OCI-LY7 (cell line): ENCODE measurements at places on chromosomes 13 and 19. TPM values are rescaled to one million over a fixed set of nuclear protein-coding genes. Genes with fewer than 3 reads are reported as not detected.

DNA sequence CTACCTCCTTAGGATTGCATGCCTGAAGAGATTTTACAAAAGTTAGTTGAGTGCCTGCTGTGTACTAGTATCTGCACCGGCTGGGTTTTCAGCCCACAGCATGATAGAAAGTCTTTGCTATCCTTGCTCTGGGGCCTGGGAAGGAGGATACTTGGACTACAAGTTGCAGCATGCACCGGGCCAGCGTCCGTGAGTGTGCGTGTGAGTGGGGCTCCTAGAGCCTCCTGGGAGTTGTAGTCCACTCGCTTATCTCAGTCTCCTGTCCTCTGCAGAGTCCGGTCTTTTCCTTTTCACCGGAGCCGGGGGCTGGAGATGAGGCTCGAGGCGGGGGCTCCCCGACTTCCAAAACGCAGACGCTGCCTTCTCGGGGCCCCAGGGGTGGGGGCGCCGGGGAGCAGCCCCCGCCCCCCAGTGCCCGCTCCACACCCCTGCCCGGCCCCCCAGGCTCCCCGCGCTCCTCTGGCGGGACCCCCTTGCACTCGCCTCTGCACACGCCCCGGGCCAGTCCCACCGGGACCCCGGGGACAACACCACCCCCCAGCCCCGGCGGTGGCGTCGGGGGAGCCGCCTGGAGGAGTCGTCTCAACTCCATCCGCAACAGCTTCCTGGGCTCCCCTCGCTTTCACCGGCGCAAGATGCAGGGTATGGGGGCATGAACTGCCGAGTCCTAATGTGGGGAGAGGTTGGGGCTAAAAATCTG is 20.6 kb downstream of the BRSK1 start:
- peak; percentile 72 for DNase-seq

GRCh38 chr19:17286752-17287151 is 5.1 kb downstream of the ANKLE1 start:
- no peak for DNase-seq

DNA sequence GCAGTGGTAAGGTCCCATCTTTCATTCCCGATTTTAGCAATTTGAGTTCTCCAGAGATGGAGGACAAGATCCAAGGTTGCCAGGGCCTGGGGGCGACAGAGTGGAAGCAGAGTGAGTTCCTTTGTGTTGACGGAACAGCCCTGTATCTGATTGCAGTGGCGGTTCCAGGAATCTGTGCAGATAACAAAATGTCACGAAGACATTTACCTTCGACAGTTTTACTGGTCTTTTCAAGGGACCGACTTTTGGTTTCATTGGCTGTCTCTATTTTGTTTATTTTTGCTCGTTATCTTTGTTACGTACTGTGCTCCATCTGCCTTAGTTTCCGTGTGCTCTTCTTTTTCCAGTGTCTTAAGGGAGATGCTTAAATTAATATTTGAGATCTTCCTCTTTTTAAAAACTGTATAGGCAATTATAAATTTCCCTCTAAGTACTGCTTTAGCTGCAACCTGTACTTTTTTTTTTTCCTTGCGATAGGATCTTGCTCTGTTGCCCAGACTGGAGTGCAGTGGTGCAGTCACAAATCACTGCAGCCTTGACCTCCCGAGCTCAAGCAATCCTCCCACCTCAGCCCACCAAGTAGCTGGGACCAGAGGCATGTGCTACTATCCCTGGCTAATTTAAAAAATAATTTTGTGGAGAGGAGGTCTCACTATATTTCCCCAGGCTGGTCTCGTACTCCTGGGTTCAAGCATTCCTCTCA is 23.2 kb downstream of the KDM4B start:
- no peak for DNase-seq

DNA sequence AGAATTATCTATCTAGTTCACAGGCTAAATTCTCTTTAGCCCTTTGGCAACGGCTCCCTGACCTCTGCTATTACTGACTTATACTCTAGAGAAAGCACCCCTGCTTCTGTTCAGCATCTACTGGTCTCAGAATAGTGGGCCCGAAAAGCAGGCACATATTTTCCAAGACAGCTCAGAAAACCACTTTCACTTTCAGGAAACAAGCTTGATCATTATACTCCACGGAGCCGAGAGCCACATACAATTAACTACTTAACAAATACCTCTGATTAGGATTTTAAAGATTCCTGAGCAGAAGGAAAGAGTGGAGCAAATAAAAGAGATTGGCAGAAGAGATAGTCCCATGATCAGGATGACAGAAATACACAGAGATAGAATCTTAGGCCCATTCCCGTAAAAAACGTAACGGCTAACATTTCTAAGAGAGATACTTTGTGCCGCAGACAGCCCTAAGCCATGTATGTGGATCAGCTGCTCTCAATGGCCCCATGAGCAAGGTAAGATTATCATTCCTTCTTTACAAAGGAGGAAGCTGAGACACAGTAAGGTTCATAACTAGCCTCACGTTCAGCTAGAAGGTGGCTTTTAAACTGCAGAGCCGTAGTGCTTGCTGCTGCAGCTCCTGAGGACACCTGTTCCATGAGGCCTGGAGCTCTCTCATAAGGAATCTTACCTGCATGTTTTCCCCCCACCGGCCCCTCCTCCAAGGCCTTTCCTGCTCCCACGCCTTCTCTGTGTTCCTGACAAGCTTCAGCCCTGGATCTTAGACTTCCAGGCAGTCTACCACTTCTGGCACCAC is 227.2 kb downstream of the FOXO1 start:
- peak; percentile 55 for DNase-seq

- DNase-seq, result no peak
These were observed 27.6 kb upstream of the MATK start for GRCh38 chr19:3813473-3814392.

DNA sequence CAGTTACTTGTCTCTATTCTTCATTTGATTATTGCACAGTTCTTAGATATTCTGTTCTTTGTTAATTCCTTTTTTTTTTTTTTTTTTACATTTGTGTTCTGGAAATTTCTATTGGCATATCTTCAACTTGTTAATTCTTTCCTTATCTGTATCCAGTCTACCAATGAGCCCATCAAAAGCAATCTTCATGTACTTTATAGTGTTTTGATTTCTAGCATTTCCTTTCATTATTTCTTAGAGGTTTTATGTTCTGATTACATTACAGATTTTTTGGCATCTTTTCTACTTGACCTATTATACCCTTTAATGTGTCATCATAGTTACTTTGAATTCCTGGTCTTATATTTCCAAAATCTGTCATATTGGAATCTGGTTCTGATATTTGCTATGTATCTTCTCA is 2194.8 kb downstream of the PCDH9 start:
- no peak for DNase-seq

DNA sequence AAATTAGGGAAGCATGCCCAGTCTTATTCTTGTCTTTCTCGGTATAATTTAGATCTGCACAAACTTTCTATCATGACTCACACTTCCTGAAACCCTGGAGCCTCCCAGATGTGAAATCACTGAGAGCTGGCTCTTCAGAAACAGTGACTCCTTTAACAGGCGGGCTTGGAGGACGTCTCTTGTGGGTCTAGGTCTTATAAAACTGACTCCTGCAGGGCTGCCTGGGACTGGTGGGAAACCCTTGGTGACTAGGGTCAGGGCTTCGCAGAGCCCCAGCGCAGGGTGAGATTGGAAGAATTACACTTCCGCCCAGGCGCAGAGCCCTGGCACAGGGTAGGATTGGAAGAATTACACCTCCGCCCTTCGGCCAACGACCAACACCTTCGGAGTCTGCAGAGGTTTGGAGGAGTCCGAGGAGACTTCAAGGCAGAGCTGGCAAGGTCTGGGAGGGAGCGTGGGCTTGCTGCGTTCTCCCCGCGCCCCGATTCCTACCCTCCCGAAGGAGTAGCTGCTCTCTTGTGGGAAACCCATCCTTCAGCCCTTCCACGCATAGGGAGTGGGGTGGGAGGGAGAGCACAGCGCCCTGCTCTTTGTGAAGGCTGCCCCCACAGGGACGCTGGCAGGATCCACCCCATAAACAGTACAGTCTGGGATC is 43.4 kb upstream of the MAP3K10 start:
- no peak for DNase-seq

- peak; percentile 47 for DNase-seq
These were observed 843 bp downstream of the ANO8 start for GRCh38 chr19:17333611-17334413.

- no peak for DNase-seq
These were observed 37.4 kb downstream of the TMEM255B start for GRCh38 chr13:113796211-113796963.

DNA sequence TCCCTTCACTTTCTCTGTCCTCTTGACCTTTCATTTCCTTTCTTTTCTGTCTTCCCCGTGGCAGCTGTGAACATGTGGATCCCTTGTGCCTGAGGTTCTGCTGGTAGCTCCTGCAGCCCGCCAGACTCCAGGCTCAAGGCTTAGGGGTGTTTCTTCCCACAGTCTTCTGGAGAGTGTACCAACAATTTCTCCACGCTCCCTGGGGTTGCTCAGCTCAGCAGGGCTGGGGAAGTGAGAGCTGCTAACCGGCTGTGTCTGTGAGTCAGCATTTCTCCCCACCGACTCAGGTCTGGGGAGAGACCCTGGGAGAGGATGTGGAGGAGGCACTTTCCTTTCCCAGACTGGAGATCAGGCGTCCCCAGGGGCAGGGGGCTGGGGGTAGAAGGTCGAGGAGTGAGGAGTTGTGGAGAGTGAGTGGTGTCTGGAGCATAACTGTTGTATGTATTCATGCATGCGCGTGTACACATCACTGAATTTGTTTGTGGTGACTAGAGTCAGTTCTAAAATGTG is 193.6 kb downstream of the KCNRG start:
- peak; percentile 45 for DNase-seq

DNA sequence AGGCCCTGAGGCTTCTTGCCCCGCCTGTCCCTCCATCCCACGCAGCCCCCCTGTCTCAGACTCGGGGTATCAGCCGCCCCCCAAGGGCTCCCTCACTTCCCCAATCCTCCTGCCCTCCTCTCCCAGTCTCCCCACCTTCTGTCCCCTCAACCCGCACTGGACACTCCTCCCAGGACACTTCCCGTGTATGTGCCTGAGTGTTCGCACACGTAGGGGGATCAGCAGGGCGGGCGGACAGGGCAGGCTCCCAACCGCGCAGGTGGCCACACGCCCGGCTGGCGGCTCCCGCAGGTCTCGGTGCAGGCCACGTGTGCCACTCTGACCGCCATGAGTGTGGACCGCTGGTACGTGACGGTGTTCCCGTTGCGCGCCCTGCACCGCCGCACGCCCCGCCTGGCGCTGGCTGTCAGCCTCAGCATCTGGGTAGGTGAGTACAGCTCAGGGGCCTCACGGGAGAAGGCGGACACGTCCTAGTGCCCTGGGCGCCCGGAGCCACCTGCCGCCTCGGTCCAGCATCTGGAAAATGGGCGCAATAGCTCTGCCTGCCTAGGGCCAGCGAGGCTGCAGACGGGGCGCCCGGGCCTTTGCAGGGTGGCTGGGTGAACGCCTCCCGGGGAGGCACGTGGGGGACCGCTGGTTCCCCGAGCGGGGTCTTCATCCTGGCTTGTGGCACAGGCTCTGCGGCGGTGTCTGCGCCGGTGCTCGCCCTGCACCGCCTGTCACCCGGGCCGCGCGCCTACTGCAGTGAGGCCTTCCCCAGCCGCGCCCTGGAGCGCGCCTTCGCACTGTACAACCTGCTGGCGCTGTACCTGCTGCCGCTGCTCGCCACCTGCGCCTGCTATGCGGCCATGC is 2.3 kb downstream of the KISS1R start:
- DNase-seq, result no peak

- no peak for DNase-seq
These were observed 44.0 kb downstream of the COG3 start for GRCh38 chr13:45508776-45509175.

DNA sequence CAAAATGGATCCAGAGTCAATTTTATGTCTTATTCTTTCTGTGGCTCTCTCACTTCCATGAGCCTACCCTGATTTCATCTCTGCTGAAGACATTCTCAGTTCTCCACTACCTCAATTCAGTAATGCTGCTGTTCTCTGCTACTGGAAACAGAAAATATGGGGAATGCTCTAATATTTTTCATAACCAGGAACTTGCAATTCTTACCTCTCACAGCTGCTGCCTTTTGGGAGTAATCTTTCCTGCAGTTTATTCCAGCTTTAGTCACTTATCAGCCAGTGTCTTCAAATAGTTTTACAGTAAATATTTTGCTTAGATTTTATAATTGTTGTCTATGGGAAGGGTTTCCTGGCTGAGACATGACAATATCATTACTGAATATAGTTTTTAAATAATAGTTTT is 145.1 kb upstream of the UFM1 start:
- DNase-seq, result no peak

GRCh38 chr19:45770192-45771101 is 1.4 kb upstream of the SIX5 start:
- DNase-seq, result peak; percentile 97

GRCh38 chr13:113666951-113667701 is at the start of gene GRK1:
TSS of gene GRK1 (plus strand) at chr13:113667219. CDS start at chr13:113667387, 168 bp downstream.
- DNase-seq, result no peak

GRCh38 chr13:99000137-99000536 is 22.3 kb upstream of the DOCK9 start:
- DNase-seq, result peak; percentile 20

DNA sequence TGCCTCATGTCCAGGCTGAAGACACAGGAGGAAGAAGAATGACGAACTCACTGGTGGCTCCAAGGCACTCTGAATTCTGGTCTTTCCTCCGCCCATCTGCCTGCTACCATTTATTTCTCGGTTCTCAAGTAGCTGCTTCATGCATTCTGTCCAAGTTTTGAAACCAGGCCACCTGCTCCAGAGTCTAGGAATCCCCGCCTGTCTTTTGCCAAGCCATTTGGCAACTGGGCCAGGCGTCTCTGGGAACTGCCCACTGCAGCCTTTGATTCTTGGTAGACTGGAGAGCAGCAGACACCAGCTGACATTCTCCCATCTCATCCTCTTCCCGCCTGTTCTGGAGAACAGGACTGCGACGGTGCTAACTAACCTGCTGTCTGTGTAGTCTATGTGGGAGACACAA is 10.8 kb downstream of the SLC35E1 start:
- DNase-seq, result no peak

- DNase-seq, result no peak
These were observed 473 bp upstream of the ITM2B start for GRCh38 chr13:48232420-48233045.

GRCh38 chr13:51628059-51628852 is 44.0 kb downstream of the WDFY2 start:
- no peak for DNase-seq

- no peak for DNase-seq
These were observed 561.1 kb downstream of the EFNB2 start for GRCh38 chr13:105974380-105974779.

- DNase-seq, result no peak
These were observed 1.7 kb downstream of the MAP3K10 start for GRCh38 chr19:40192758-40193586.

The KRTDAP gene
- total RNA-seq, result not detected in 2 replicates

The PNKP gene
- 118 and 140 TPM in 2 replicates for total RNA-seq

The AKAP11 gene
- 28.2 and 29.2 TPM in 2 replicates for total RNA-seq

The CCDC70 gene
- not detected in 2 replicates for total RNA-seq

The LAIR1 gene
- total RNA-seq, result 3.9 and 4.3 TPM in 2 replicates

The SUCLA2 gene
- total RNA-seq, result 46.7 and 53.5 TPM in 2 replicates

The TPGS1 gene
- total RNA-seq, result 20.8 and 24.4 TPM in 2 replicates

The CEACAM8 gene
- not detected in 2 replicates for total RNA-seq

The MYBPC2 gene
- 22.2 and 28.2 TPM in 2 replicates for total RNA-seq
